Stimulated activated naive B cell treated with anti-CD40 and anti-IgM and Interleukin-4, amounts not matched to agents 10 μg/mL and 1 μg/mL and 100 μg/mL, for 72 hours (primary cell): ENCODE measurements at places on chromosomes 12 and 14.

DNA sequence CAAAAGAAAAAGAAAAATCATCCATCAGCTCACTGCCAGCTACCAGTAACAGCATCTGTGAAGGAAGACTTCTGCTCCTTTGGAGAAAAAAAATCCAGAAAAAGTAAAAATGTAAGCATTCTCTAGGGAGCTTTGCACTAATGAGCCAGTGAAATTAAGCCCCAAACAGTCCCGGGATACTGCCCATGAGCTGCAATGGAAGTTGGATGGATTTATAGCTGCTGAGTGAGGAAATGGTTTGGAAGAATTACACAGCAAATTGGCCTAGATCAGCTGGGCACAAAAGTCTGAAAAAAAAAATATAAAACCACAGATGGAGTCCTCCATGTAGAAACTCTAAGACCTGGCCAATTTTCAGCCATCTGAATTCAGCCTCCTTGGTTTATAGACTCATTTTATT is 462.9 kb upstream of the USP15 start:
- no peak for DNase-seq

DNA sequence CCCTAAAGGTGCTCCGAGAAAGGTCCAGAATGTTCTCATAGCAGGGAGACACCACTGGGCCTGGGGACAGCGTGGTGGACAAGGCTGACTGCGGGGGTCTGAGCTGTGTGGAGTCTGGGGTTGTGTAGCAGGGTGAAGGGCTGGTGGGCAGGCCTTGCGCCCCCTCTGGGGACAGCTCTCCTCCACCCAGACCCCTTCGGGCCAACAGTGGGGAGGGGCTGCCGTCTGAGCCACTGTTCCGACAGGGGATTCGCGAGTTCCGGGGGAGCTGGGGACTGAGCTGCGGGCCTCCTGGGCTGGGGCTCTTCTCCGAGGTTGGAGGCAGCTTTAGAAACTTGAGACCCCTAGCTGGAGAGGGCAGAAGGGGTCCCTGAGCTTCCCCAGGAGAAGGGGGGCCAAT is 32.1 kb downstream of the NCKAP5L start:
- DNase-seq: no peak

DNA sequence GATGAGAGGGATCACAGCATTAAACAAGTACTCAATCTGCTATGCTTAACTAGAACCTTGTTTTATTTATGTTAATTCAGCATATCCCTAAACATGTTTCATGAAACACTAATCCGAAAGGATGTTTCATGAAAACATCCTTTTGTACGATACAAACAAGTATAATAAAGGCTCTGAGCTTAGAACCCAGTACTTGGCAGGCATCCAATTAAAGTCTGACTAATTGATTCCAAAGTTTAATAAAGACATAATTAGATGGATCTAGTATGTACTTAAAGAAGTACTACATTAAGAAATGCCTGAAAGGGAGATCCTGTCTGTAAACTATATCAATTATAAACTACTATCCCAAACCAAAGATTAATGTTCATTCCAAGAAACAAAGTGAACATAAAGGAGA is 51.8 kb downstream of the SCAF11 start:
- no peak for DNase-seq

DNA sequence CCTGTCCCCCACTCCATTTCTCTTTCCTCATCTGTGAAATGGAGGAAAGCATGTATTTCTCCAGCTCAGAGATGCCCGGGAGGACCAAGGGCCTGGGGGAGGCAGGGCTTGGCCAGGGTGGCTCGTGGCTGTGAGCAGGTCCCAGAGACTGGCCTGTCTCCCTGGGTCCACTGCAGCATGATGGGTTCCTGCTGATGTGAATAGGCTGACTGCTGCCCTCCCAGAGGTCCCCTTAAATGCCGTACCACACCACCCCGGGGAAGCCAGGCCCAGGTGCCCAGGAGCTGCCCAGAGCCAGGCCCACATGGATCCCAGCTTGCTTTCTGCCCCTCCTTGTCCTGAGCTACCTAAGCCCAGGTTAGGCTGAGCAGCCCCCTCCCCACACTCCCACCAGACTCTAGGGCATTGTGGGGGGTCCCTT is 158.2 kb upstream of the C14orf180 start:
- DNase-seq: no peak

- DNase-seq: no peak
These were observed 3.2 kb upstream of the DUSP6 start for GRCh38 chr12:89355243-89356068.

- no peak for DNase-seq
These were observed 1.1 kb downstream of the SERPINA1 start for GRCh38 chr14:94387051-94388026.

GRCh38 chr12:12209675-12210074 is 57.2 kb downstream of the LRP6 start:
- DNase-seq: no peak

DNA sequence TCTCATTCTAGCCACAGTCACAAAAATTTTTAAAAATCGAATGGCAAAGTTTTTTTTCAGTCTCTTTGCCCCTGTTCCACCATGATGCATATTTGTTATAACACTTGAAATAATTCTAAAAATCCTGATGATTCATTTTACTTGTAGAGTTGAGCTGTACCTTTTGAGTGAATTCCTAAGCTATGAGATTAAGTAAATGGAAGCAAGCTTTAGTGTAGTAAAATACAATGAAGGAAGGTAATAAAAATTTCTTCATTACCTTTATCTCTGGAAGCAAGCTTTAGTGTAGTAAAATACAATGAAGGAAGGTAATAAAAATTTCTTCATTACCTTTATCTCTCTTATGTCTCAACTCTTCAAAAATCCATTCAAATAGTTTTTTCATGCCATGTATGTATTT is 46.1 kb downstream of the TMTC3 start:
- DNase-seq: no peak

DNA sequence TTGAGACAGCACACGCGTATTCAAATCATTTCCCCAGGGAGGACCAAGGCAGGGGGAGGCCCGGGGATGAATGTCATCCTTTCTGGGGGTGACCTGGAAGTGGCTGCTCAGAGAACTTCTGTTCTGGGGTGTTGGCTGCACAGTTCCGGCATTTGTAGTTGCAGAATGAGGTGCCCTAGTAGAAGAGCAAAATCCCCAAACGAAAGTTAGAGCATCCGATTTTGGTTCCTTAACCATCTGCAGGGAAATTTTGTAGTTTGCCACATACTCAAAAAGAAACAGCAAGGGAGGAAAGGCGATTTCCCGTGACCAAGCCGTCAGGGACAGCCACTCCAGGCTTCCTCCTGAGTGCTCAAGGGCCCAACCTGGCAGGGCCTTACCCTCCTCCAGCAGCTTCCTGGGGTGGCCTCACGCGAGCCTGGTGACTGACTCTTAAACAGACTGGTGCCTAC is 13.0 kb upstream of the TRAF3 start:
- DNase-seq: peak; percentile 80

DNA sequence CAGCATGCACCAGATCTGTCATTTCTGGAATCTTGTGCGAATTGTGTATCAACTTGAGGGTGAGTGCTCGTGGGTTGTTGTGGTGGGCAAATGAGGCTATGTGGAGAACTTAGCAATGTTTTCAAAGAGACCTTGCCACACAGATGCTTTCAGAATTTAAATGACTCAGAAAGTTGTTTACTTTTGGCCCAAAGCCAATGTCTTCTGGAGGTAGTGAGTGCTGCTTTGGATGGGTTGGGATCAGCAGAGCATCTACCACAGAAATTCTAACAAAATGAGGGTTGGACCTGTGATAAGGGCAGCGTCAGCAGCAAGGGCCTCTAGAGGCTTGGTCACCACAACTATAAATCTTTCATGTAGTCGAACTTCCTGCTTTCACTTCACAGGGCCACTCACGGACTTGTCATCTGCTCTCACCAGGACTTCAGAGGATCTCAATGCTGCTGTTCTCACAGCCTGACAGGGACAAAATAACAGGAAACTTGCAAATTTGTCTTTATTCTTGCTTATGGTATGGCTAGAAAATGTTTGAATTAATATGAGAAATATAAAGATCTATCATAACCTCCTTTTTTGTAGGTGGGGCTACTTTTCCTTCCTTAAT is 111.4 kb downstream of the DACT1 start:
- peak; percentile 37 for DNase-seq

DNA sequence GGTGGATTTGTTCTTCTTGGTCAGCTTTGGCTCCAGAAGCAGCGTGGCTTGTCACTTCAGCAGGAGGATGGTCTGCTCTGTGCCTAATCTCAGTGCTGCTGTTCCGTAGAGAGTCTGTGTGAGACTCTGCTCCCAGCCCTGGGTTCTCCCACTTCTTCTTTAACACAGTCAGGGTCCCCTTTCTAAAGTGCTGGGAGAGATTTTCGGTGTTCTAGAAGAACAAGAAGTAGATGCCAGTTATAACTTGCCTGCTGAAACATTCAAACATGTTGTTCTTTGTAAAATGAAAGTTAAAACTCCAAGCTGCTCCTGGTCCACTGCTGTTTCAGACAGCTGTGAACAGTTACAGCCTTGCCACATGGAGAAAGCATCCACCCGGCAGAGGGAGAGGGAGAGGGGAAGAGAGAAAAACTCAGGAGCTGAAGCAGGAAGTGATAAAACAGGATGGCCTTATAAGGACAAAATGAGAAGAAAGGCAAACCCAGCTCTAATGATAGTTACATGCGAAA is 55.2 kb upstream of the CERS5 start:
- no peak for DNase-seq

- no peak for DNase-seq
These were observed 176.6 kb downstream of the FOXN3 start for GRCh38 chr14:89240414-89240813.
